ENCODE measurements at places on chromosomes 3 and 15.

DNA sequence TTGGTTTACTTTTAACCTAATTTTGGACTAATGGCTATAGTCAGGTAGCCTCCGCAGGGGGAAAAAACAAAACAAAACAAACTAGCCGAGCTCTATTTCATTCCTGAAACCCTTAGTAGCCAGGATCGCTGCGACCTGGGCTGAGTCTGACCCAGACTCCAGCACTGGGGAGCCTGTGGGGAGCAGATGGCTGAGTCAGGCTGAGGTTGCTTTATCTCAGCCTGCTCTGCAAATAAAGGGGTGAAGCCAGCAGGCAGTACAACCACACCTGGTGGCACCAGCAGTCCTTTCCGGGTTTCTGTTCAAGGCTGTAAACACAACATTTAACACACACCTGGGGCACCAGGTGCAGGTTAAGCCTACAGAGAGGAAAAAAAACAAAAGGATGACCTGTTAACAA, 27.3 kb downstream of the ABHD2 start:
- DNase-seq: no peak

DNA sequence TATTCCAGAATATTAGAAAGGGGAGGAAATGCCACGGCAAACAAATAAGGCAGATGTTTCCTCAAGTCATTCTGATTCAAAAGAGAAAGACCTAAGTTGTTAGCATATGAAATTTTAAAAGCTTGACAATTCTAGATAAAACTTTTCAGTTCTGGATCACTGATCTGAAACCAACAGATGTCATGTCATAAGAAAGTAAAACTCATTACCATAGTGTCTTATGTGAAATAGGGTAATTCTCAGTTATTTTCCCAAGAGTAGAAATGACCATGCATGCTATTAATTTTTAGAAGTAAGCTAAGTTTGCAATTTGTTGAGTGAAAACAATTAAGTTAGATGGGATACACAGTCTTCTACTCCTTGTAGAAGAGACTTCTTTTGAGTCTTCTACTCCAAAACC, 630.3 kb downstream of the NAALADL2 start:
- DNase-seq: no peak

GRCh38 chr3:13242364-13242737, 169.1 kb upstream of the IQSEC1 start:
- no peak for DNase-seq

DNA sequence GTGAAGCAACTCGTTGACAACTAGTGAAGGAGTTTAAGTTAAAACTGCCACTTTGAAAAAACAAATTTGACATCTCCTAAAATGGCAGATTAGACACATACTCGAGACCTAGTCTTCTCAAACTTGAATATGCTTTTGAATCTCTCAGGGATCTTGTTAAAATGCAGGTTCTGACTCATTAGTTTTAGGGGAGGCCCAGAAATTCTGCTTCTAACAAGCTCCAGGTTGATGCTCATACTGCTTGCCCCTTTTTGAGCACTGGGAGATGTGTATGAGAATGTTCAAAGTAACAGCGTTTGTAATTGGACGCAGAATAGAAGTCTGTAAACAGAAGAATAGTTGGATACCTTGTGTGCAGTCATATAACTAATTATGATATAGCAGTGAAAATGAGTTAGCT, 1.6 kb downstream of the C3orf38 start:
- DNase-seq: no peak

DNA sequence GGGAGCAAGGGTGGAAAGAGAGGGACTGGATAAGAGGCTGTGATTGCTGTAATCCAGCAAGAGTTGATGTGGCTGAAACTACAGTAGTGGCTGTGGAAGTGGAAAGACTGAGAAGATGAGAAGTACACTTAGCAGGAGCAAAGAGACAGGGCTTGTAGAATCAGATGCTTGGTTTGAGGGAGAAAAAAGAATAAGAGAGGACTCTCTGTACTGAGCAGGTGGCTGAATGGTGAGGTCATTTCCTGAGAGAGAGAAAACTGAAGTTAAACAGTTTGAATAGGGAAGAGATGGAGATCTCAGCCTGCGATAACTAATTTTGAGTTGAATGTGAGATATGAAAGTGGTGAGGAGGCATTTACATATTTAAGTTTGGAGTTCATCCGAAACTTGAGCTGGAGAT, 95.8 kb upstream of the SLC25A36 start:
- no peak for DNase-seq

- DNase-seq: no peak
These were observed 43.5 kb upstream of the SLC6A11 start for GRCh38 chr3:10772271-10773161.

DNA sequence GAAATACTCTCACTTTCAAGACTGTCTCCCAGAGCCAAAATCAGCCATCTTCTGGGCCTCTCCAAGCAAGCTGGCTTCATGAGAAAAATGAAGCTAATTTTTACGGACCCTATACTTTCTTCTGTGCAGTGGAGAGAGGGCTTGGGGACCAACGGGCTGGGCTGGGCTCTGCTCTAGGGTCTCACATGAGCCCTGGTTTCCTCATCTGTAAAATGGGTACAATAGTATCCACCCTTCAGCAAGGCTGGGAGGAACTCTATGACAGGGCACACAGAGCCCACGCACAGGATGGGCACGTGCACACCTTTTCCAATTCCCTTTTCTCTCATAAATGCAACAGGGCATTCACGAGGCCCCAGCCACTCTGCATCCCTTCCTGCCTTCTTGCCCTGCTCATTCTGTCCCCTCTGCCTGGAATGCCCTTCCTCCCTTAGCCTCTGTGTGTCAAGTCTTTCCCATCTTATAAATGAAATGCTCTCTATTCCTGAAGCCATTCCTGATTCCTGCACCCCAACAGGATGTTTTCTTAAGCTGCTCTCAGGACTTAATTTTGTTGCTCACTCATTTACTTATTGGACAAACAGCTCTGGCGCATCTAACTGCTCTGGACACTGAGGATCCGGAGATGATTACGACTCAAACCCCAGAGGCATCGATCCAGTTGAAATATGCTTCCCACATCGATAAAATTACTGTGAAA, 32.9 kb upstream of the SEC13 start:
- DNase-seq: no peak

- DNase-seq: no peak
These were observed 6.1 kb upstream of the JMJD7 start for GRCh38 chr15:41821831-41822230.

DNA sequence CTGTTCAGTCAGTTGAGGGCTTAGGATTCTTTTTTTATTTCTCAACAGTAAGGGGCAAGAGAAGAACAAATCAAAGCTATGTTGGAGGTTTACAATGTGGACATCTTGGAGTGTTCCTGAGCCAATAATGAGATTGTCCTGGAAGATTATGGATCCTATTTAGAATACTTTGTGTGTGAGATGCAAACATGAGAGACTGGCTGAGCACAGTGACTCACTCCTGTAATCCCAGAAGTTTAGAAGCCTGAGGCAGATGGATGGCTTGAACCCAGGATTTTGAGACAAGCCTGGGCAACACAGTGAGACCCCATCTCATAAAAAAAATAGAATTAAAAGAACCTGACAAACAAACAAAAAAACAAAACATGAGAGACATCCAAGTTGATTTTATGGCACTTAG, 351.6 kb downstream of the GAP43 start:
- DNase-seq: no peak

DNA sequence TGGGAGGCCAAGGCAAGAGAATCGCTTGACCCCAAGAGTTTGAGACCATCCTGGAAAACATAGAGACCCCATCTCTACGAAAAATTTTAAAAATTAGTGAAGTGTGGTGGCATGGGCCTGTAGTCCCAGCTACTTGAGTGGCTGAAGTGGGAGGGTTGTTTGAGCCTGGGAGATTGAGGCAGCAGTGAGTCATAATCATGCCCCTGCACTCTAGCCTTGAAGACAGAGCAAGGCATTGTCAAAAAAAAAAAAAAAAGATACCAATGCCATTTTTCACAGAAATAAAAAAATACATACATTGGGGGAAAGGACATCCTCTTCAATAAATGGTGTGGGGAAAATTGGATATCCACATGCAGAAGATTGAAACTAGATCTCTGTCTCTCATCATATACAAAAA, 74.6 kb downstream of the CERS3 start:
- DNase-seq: no peak

DNA sequence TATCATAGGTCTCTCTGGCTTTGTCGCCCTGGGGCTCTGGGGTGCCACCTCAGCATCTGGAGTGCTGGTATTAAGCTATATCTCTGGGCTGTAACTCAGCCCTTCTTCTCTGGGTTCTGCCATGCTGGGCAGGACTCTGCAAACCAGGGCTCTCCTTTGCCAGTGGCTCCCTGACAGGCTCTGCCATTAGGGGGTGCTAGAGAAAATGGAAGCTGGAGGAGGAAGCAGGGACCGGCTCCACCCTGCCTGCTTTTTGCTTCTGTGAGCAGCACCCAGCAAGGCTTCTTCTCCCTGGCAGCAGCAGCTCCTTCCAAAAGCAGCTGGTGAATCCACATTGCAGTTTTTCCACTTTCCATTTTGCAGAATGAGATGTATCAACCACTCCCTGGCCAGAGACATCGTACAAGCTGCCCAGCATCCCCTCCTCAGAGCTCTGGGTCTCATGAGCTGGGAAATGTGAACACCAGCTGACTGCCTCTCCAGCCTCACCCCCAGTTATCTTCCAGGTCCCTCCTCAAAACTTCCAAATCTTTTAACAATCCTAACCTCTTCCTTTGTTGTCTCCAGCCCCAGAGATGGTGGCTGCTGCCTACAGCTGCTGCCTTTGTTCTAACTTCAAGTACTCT, 165.0 kb downstream of the ABHD5 start:
- peak; percentile 22 for DNase-seq

DNA sequence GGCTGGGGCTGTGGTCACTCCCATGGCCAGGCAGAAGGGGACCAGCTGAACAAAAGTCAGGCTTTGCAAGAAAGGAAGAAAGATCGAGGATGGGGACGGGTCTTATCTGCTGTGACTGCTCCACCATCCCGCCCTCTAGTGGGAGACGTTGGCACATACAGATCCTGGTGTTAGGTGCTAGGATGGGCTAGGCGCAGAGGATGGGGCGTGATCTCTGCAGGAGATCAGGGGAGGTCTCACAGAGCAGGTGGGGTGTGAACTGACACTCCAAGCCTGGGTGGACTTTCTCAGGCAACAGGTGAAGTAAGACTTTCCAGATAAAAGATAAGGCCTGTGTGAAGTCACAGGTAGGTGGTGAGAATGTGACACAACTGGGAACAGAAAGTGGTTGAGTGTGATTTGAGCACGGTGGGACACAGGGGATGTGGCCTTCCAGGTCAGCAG, 141.9 kb upstream of the SMAD3 start:
- DNase-seq: peak; percentile 38

GRCh38 chr15:95698230-95698629, 632.3 kb upstream of the NR2F2 start:
- DNase-seq: no peak

DNA sequence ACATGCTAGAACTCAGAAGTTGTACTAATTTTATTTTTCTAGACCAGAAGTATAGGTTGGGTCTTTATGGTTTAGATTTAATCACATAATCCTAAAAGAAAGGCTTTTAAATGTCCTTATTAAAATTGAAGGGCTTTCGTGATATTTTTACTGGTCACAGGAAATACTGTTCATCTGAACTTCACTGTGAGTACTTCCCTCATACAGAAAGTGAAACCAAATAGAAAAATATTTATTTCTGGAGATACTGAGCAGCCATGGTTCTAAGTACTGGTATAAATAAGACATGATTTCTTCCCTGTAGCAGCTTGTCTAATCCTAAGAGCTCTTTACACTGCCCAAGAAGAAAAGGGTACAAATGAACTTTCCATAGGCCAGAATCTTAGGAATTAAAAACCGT, 2.0 kb downstream of the SNRK start:
- DNase-seq: no peak

DNA sequence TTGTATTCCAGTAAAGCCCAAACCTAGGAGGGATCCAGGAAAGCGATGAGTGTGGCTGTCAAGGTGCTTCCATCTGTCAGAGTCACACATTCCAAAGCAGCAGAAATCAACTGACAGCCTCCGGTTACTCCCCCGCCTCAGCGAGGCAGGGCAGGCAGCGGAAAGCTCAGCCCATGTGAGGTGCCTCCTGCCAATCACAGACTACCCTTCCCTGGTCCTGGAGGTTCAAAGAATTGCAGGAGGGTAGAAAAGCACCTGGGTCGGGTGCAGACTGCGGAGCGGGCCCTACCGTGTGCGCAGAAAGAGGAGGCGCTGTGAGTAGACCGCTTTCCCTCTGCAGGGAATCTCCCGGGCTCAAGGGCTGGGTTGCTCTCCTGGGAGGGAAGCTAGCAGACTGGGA, at the start of gene UPK1B:
Gene UPK1B (plus strand): TSS at position 274 of the 400 bp plus-strand sequence. CDS start 13,144 bp downstream, outside the sequence.
- no peak for DNase-seq

DNA sequence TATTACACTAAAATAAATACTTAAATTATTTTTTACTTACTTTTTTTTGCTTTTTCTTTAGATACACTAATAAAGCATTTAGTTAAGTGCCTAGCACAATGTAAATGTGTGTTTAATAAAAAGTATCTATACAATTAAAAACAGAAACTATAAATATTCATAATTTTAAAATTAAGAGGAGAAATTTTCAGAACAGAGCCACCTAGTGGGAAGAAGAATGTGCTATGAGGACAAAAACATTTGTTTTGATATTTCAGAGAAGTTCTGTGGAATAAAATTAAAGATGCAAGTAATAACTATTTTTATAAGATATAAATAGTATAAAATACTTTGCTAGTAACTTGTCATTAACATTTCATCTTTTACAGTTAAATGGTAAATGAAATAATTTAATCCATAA, 33.6 kb upstream of the PLSCR5 start:
- DNase-seq: no peak

- peak; percentile 67 for DNase-seq
These were observed 82.8 kb upstream of the CDV3 start for GRCh38 chr3:133490468-133491351.

DNA sequence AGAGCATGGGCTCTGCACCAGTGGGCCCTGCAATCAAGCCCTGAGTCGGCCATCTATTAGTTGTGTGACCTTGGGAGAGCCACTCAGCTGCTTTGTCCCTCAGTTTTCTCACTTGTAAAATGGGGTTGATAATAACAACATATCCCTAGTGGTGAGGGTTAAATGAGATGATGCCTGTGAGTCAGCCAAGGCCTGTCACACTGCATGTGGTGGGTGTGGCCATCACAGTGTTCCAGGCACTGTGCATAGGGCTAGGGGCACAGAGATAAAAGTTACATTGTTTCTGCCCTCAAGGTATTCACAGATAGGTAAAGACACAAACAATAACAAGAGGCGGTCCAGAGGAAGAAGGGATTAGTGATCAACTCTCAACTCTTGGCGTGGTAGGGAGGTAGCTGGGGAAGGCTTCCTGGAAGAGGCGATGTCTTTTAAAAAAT, 19.5 kb downstream of the SMAD6 start:
- no peak for DNase-seq

DNA sequence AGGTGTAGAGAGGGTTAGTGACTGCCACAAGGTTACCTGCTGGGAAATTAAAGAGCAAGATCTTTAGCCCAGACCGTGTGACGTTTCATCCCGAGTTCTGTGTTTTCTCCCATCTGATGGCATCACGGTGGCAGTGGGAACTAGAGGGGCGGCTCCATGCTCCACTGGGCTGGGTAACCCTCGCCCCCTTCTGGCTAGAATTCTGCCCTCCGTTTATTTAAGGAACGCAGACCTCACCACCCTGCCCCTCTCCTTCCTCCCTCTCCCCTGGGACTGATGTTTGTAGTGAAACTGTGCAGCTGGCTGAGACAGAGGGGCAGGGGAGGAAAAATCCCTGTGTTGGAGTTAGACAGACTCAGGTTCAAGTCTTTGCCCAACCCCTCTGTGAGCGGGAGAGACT, 65.6 kb downstream of the ITGA11 start:
- no peak for DNase-seq

GRCh38 chr3:46742992-46743585, 25.4 kb upstream of the PRSS50 start:
- no peak for DNase-seq
